ENCODE measurements at places on chromosomes 7 and 10.

GRCh38 chr7:118148930-118149329 lies 35.0 kb upstream of the LSM8 start:
- no peak for DNase-seq

GRCh38 chr10:80465451-80465835 lies 11.3 kb downstream of the TSPAN14 start:
- no peak for DNase-seq

DNA sequence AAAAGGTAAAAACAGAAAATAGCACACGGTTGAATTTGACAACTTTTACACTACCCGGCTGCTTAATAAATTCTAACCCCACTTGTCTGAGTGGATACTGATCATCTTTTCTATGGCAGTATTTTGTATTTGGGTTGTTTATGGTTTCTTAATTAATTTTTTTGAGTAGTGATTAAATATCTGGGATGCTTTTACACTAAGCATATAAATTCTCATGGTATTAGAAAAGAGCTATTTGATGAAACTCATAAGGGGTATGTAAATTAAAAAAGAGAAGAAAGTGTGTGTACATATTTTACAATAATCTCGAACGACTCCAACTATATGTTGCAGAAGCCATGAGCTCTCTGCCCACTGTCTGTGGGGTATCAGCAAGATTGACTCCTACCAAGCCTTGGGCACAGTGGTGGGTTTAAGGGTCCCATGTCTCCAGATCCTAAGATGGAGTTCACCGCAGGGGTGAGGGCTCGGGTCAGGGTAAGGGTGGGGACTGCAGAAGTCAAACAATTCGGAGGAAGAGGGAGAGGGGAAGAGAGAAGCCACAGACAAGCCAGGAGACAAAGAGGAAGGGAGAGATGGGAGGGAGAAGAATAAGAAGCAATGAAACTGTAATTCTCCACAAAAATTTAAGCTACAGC lies 7.6 kb upstream of the HOXA13 start:
- DNase-seq: no peak

DNA sequence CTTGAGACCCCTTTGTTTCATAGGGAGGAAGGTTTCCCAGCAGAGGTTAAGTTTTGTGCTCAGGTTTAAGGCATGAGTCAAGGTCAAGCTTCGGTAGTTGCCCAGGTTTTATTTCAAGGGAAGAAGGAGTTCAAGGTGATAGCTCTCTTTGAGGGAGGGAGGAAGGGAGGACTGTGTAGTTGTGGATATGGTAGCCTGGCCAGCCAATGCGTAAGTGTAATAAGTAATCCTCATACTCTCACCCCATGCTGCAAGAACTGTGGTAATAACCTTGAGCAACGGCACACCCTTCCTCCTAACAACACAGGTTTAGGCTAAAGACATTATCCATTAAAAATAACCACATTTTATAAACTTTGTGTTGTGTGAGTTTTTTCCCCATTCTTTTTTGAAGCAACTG lies 478.9 kb downstream of the KCNMA1 start:
- DNase-seq: no peak

DNA sequence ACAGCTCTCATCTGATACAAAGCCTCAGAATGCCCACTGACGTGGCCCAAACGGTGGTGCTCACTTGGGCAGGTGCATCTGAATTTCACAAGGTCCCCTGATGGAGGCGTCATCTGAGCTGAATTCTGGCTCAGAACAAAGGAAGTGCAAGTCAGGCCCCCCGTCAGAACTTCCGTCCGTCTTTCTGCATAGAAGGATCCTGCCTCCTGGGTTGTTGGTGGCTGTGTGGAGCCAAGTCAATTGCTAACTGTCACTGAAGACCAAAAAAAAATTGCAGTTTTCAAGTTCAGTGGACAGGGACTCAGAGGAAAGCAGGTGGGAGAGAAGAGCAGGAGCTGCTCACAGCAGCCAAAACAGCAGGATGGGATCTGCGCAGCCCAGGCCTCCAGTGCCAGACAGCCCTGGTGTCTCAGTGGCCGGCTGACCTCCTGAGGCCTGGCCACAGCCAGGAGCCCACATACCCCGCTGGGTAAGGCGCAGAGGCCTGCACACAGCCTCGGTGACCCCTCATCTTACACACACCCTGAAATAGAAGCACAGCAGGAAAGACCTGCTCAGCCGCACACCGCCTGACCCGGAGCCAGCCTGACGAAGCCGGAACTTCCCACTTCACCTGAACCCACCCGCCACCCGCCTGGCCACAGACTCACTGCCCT lies 49.4 kb downstream of the PYROXD2 start:
- DNase-seq: no peak

DNA sequence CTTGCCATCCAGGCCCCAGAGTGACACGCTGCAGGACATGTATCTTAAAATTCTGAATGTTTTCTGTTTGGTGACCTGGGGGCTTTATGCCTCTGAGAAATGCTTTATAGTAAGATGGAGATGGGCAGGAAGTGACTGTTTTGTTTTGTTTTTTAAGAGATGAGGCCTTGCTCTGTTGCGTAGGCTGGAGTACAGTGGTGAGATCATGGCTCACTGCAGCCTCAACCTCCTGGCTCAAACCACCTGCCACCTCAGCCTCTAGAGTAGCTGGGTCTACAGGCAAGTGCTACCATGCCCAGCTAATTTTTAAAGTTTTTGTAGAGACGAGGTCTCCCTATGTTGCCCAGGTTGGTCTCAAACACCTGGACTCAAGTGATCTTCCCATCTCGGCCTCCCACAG lies 20.6 kb downstream of the ZNF777 start:
- DNase-seq: no peak

DNA sequence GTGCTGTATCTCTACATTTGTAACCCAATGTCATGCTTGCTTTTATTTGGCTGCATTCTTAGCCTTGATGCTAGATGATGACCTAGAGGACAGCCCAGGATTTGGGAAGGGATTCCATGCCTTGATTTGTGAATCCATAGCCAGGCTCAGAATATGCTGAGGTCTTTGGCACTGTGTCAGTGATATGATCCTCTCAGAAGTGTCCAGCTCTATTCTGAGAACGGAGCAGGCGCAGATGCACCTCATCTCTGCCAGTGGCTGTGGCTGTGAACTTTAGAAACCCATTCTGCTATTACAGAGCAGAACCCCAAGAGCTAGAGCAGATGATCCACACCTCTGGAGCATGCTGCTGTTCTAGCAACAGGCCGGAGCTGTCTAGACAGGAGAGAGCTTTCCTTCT lies 212.8 kb downstream of the TRIL start:
- no peak for DNase-seq

DNA sequence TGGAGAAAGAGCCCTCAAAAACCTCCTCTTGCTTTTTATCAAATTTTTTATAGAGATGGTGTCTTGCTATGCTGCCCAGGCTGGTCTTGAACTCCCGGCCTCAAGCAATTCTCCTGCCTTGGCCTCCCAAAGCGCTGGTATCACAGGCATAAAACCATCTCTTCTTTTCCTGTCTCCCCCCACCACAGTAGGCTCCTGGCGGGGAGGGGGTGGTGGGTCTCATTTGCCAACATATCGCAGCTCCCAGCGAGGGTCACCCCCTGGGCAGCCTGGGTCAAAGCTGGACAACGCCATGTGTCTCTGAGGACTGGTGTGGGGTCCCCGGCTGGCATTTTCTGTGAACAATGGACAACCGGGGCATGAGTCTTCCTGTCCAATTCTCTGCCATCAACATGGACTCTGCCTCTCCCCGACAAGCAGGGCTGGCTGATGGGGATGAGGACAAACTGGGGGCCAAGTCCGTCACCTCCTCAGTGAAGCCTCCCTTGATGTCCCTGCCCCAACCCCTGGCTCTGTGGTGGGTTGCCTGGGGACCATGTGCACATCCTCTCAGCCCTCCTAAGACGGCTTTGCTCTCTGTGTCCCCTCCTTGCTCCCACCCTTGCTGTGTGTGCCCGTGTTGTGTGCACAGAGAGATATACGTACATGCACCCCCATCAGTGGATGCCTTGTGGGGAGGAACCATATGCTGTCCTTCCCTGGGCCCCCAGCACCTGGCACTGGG lies 86.4 kb upstream of the GNA12 start:
- no peak for DNase-seq

DNA sequence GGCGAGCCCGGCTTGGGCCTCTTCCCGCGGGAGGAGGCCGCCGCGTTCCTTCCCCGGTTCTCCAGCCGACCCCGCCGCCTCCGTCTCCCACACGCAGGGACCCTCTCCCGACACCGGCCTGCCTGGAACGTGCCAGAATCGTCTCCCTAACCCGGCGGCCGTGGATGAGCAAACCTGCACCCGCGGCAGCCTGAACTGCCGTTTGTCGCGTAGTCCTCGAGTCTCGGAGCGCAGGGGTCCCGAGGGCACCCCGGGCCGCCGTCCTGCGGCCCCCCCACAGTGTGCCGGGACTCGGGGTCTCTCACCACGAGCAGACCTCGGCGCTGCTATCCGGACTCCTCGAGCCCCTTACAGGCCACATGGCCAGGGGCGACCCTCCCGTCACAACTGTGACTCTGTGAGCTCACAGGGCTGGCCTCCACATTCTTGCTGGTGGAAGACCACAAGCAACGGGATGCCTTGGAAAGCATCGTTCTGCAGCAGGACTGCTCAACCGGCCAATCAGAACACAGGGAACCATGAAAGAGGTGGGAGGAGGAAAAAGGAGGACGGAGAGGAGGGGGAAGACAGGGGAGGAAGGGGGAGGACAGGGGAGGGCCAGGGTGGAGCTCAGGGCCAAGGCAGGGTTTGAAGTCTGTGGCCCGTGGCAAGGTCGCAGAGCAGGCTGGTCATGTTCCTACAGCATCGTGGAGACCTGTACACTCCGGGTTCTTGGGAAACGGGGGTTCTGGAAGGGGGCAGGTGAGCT lies 276.9 kb downstream of the DNAJB6 start:
- no peak for DNase-seq

DNA sequence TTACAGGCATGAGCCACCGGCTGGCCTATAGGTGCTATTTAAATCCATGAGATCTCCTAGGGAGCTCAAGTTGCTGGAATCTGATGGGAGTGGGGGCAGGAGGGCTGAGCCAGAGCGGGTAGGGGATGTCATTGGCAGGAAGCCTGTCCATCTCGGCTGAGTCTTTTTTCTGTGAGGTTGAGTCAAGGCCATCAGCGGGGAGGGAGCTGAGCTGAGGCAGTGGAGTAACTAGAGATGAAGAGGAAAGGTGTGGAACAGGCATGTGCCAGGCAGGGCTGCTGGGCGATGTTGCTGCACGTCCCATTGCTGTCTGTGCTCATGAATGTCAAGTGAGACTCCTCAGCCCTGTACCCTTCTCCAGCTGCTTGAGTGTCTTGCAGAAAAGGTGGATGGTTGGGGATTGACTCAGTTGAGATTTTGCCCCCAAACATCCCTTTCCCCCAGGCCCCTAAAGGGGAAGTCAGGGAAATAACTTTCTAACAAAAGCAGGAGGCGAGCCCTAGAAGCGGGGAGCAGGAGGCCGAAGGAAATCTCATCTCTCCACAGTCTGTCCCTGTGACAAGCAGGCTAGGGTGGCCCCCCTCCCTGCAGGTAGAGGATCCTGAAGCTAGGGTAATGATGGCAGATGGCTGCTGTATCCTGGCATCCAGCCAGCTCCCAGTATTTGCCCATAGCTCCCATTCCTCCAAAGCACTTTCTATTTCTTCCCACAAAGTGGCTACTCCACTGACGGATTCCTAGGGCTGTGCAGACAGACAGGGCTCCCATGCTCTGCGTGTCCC lies 5.4 kb downstream of the ATP6V1F start:
- no peak for DNase-seq

DNA sequence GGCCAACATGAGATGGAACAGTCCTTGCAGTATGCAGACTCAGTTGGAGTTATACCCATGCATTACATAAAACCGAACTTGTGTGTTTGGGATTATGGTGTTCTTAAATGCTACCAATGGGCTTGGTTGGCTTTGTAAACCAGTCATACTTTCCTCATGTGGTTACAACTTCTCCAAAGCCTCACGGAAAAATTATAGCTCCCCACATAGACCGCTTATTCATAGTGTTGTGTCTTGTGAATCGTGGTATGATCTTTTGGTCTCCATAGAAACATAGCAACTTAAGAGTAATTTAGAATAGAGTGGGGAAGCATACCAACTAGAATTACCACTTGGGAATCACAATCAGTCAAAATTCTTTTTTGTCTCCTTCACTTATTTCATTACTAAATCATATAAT lies 112.3 kb upstream of the FZD1 start:
- no peak for DNase-seq

- DNase-seq: no peak
Measured at GRCh38 chr7:54260941-54261371, 281.2 kb upstream of the VSTM2A start.
